MG63 (cell line): ENCODE measurements at places on chromosomes 4 and X.
A peak's percentile ranks its signal among the peaks of the same experiment; 100 is the strongest.

GRCh38 chrX:42748067-42748850 is 29.7 kb downstream of the PPP1R2C start:
- no peak for DNase-seq

DNA sequence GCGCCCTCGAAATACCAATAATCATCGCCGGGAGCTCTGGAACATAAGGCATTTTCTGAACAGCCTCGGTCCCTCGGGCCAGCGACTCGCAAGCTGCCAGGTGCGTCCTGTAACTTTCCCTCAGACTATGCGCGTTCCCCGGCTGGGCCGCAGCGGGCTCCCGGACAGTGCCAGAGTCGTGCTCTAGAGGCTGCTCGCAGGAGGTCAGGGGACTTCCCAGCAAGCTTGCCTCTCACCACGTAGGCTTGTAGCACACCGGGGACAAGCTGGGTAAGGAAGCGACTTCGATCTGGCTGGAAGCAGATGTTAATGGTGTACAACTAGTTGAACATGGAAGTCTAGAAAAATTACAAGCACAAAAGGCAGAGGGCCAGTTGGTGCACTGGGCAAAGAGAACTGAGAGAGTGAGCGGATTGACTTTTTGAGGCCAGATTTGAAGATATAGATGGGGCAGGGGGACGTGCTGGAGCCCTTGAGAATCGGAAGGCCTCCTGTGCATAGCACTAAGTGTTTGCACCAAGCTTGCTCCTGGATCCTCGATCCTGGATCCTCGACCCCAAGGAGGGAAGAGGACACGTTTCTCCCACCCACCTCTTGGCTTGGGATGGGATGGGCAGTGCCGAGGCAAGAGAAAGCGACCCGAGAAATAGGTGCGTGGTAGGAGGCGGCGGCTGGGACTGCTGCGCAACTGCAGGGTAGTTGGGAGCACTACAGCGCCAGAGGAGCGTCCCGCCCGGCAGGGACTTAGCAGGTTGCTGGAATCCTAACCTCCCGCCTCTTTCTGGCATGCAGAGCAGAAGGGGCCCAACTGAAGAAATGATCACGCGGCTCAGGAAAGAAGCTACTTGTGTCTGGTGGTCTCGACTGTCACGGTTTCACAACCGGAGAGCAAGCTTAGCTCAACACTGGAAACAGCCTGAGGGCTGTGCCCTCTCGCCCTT is 19.9 kb upstream of the ZIC3 start:
- no peak for DNase-seq

GRCh38 chrX:118963159-118963558 is 11.3 kb upstream of the LONRF3 start:
- no peak for DNase-seq

DNA sequence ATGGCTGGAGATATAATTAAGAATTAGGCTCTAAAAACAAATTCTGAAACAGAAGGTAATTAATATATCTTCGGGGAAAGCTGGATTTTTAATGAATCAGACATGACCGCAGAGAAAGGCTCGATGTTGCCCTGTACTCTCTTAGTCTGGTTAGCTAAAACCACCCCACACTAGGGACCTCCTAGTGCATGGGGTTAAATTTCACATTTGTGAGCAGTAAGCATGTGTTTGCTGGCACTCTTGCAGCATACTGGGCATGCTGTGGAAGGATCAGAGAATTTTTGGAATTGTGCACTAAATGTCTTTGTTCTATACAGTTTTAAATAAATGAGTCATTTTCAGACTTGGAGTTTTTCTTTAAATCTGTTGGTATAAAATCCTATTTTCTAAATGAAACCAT is 475.6 kb upstream of the FTHL17 start:
- peak; percentile 64 for DNase-seq

- peak; percentile 22 for DNase-seq
These were observed 37.2 kb upstream of the CPEB2 start for GRCh38 chr4:14965071-14965470.

DNA sequence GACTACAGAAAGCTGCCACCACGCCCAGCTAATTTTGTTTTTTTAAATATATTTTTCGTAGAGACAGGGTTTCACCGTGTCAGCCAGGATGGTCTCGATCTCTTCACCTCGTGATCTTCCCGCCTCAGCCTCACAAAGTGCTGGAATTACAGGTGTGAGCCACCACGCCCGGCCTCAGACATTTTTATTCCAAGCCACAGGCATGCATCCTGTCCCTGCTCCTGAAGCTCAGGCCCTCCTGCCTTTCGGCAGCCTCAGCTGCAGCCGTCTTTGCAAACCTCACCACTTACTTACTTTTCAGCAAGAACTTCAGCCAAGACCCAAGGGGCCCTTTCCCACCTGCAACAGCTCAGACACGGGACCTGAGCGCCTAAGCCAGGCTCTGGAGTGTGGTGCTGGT is 26.0 kb downstream of the FAM53A start:
- DNase-seq = no peak

- no peak for DNase-seq
These were observed 7.7 kb upstream of the ASB9 start for GRCh38 chrX:15277604-15278003.

- DNase-seq = peak; percentile 72
These were observed 39.5 kb downstream of the HOPX start for GRCh38 chr4:56641494-56642051.

DNA sequence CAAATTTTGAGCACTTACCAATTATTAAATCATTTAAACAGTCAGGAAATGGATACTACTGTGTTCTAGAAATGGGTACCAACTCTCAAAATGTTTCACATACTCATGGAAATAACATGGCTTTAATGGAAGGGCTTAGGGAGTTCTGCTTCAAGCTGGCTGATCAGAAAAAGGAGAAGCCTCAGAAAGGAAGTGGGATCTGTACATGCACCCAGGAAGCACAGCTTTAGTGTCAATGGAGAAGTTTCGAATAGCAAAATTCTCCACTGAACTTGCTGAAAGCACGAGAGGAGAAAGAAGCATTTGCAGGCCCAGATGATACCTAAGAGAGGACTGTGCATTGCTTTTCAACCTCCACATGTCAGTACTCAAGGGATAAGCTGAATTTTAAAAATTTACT is 11.1 kb upstream of the HS3ST1 start:
- no peak for DNase-seq

DNA sequence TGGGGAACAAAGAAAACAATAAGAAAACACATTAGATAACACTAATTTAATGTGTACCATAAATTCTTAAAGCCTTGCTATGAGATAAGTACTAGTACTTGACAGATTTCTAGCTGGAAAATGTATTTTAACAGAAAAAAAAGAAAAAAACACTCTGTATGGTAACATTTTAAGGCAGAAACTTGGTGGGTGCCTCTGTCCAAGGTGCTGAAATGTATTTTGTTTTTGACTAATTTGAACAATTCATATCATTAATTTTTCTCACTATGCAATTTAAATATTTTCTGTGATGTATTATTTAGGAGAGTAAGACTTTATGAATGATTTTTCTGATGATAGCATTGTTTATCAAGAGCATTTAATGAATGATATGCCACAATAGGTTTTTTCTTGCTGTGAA is 107.5 kb downstream of the GABRG1 start:
- DNase-seq = no peak

DNA sequence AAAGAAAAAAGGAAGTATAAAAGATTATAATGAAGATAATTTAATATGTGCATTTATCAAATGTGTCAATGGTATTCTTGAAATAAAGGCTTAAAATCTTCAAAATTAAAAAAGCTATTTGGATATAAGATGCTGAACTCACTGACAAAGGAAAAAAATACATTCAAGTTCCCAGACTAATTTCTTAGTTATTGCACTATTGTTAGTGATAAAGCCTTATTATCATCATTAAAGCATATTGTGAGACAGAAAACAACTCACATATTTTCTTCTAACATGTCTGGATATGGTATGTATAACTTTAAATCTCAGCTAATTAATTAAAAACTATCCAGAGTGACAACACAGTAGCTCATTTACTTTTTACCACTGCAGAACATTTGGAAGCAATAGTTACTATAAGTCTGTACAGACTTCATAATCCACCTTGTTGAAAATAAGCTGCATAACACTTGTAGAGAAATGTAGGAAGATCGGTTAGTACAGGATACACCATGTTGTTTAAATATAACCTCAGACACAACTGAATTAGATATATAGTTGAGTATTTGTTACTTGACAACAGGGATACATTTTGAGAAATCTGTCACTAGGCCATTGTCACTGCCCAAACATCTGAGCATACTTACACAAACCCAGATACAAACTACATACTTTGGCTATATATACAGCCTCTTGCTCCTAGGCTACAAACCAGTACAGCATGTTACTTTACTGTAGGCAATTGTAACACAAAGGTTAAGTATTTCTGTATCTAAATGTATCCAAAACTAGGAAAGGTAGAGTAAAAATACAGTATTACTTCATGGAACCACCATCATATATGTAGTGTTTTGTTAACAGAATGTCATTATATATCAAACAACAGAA is 12.8 kb upstream of the FAM200B start:
- no peak for DNase-seq

GRCh38 chr4:54255881-54256280 is 26.8 kb downstream of the PDGFRA start:
- DNase-seq = peak; percentile 74

DNA sequence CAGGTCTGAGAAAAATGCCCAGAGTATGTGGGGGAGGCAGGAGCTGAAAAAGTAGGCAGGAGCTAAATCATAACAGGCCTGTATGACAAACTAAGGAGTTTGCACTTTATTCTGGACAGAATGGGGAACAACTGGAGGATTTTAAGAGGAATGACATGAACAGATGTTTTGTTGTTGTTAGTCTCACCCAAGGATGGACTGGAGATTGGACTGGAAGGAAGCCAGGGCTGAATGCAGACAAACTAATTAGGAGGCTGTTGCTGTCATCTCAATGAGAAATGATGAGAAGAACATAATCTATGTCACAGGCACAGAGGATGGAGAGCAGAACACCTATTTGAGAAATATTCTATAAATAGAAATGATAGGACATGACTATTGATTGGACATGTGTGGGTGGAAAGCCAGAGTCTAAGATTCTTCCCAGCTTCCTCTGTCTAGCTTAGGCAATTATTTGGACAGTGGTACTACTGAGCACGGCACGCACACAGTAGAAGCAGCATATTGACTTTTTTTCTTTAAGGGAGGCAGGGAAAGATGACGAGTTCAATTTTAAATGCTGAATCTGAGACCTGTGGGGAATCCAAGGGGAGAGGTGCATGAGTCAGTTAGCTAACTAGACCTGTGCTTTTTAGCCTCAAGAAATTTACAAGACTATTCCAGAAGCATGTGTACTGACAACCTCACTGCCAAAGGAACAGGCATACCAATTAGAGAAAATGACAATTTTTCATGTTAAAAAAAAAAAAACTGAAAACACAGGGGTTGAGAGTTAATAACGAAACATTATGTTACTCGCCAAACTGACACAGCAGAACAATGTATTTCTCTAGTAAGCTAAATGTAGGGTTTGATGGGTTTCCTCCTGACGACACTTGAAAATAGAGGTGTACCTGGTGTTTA is 963 bp upstream of the USO1 start:
- DNase-seq = peak; percentile 8
